ENCODE measurements at places on chromosomes 16 and 17. TPM values are rescaled to one million over a fixed set of nuclear protein-coding genes. Genes with fewer than 3 reads are reported as not detected.
A peak's percentile ranks its signal among the peaks of the same experiment; 100 is the strongest.

HOXB6 gene
- polyA plus RNA-seq: 44.0 TPM

GRCh38 chr17:17693253-17694168 is 12.3 kb downstream of the RAI1 start:
- no peaks in the 10 kb centered on the region for H3K27me3 ChIP-seq
- peak overlapping the region; percentile 98 for H3K27ac ChIP-seq
- no peaks in the 10 kb centered on the region for H3K36me3 ChIP-seq
- peaks cover 50% of the 10 kb centered on the region for H3K4me1 ChIP-seq
- H3K4me3 ChIP-seq: peak overlapping the region; percentile 50

- H3K4me3 ChIP-seq: no peak overlapping the region
- H3K4me1 ChIP-seq: no peaks in the 10 kb centered on the region
- no peak overlapping the region for H3K27ac ChIP-seq
- no peak for DNase-seq
Observed at GRCh38 chr17:19494961-19495806, 38.5 kb upstream of the SLC47A1 start.

- H3K36me3 ChIP-seq: peaks cover 2% of the 10 kb centered on the region
- no peaks in the 10 kb centered on the region for H3K27me3 ChIP-seq
- DNase-seq: no peak
- no peak overlapping the region for H3K4me3 ChIP-seq
- H3K27ac ChIP-seq: no peak overlapping the region
Observed at GRCh38 chr17:82155606-82156005, 57.0 kb downstream of the CCDC57 start.

HOXB7 gene
- 49.6 TPM for polyA plus RNA-seq

SPATA22 gene
- not detected for polyA plus RNA-seq

DNA sequence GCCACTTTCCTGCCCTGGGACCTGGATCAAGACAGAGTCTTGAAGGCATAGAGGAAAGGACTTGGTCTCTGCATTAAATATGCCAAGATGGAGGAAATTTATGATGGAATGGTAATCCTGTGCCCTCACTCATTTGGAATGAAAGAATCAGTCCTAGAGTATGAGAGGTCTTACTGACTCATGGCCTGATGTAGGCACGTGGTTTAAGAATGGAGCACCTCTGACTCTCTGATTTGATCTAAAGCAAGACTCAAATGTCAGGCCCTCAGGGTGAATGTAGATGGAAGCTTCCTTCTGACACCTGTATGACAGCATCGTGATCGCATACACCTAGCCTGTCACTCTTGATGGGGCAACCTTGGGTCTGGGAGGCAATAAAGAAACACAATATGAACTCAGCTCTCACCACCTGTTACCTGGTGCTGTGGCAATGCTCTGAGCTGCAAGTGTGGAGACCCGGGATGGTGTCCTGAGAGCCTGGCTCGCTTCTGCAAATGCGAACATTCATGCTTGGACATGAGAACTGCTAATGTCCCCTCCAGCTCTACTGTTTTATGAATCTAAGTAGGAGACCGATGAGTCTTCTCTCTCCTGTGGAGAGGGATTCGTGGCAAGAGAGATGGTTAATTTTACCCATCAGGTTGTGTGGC is 229.9 kb downstream of the ABCC12 start:
- no peaks in the 10 kb centered on the region for H3K27me3 ChIP-seq
- H3K27ac ChIP-seq: no peak overlapping the region
- no peak for DNase-seq
- no peaks in the 10 kb centered on the region for H3K4me1 ChIP-seq
- no peak overlapping the region for H3K4me3 ChIP-seq
